ENCODE measurements at places on chromosomes 2 and 18. TPM values are rescaled to one million over a fixed set of nuclear protein-coding genes. Genes with fewer than 3 reads are reported as not detected.

DNA sequence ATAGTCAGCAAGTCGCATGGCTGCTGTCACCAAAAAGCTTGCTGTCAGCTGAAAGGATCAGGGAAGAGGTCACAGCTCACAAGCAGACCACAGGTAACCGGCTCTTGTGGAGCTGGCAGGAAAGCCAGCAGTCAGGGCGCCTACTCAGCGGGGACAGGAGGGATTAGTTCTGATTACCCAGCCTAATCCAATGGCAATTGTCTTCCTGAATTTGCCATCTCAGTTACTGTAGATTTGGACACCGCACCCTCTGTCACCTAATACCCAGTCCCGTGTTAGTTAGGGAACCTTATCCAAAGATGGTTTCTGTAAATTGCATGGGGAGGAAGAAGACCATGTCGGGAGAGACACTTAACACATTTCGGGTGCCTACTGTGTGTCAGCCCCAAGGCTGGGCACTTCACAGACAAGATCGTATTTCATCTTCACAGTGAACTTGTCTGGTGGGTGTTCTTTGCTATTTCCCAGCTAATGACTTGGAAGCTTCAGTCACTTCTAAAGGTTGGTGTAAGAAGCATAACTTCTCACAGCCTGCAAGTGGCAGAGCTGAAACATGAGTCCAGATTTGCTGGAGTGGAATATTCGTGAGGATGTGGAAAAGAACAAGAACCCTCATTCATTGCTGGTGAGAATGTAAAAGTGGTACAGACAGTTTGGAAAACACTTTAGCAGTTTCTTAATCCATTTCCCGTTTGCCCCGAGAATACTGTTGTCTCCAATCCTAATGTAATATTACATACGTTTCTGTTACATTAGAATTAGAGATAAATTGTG lies 9.9 kb downstream of the ALPK2 start:
- DNase-seq: no peak

SERPINB8 gene
- 4.0 TPM for polyA plus RNA-seq

DNA sequence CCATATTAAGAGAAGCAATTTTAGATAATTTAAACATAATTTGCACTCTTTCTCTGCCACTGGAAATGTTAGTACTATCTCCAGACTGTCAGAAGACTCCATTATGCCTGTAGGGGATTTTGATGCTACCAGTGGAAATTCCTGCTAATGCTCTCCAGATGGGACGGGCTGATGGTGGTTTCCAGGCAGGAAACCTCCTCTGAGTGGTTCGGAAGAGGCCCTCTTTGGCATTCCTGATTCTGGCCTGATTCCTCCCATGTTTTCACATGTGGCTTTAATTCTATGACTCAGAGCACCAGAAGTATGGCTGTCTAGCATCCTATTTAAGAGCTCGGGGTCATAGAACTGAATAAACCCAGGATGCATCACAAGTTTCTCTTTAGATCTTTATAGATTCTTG lies 70.9 kb upstream of the ST6GAL2 start:
- no peak for DNase-seq

DNA sequence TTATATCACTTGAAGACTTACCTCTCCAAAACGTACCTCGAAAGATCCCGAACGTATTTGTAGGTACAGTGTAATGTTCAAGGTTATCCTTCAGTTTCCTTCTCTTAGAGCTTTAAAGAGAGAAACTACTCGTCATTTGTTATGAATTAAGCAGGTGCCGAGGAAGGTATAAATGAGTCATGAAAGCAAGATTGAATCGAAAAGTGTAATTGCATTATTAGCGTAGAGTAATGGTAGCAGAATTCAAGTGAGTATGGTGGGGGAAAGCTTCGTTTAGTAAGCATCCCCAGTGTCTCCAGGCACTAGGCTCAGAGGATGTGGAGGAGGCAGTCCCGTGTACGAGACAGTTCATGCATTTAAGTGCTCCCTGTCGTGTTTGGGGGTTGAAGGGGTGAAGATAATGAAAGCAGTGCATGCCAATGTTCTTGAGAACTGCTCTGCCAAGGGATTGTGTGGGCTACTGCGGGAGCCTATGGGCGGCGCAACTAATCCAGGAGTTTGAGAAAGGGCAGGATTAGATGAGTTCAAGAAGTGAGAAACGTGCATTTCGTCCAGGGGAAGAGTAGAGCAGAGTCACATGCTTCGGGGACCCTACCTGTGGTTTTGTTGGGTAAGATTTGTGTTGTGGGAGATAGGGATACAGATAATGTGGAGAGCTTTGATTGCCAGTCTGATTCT lies 858 bp downstream of the POLR1B start:
- no peak for DNase-seq

Data from left renal pelvis (tissue), 4 donors.